A375 (cell line): ENCODE measurements at places on chromosomes 2 and 18. TPM values are rescaled to one million over a fixed set of nuclear protein-coding genes. Genes with fewer than 3 reads are reported as not detected.

The REG1B gene
- total RNA-seq = not detected in 2 replicates

The MRPL30 gene
- 37.0 and 37.9 TPM in 2 replicates for total RNA-seq

The KDSR gene
- 46.3 and 53.0 TPM in 2 replicates for total RNA-seq

The CD226 gene
- 0.15 and 0.42 TPM in 2 replicates for total RNA-seq

The GDF7 gene
- 0.04 and 0.11 TPM in 2 replicates for total RNA-seq
